ENCODE measurements at places on chromosomes 4 and X.

- DNase-seq: no peak
Measured at GRCh38 chr4:79666875-79667274, 258.8 kb upstream of the GK2 start.

GRCh38 chrX:55451626-55451989, 319 bp upstream of the MAGEH1 start:
- no peak for DNase-seq

GRCh38 chr4:106512706-106513105, 144.1 kb upstream of the GIMD1 start:
- no peak for DNase-seq

- DNase-seq: no peak
Measured at GRCh38 chr4:70874268-70875156, 27.7 kb upstream of the MOB1B start.

DNA sequence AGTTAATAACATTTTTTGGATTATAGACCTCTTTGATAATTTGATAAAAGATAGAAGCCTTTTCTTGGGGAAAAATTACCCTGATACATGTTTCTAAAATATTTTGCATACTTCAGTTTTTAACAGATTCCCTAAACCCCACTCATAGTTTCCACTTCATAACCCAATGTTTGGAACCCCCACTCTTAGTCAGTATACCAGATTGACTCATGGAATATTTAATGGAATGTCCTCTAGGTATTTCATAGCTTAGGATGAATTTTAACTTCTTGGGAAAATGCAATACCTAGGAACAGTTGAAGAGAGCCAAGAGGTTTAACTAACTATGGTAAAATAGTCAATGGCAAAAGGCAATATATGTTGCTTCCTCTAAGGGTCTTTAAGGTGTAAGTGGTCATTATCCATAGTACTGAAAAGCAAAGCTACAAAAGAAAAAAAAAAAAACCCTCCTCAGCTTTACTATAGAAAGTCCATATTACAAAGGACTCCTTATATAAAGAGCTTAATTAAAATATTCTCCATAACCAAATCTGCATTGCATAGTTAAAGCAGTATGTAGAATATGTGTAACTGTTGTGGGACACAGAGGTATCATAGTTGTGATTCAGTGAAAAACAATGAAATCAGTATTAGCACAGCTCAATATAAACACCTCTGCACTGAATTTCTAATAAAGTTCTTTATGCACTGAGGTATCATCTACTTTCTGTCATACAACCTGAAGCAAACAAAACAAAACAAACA, 159.9 kb downstream of the PCDH7 start:
- no peak for DNase-seq

GRCh38 chr4:140720387-140721304, 35.5 kb downstream of the TBC1D9 start:
- DNase-seq: no peak

- DNase-seq: no peak
Measured at GRCh38 chrX:46837558-46838485, 979 bp downstream of the RP2 start.

- DNase-seq: no peak
Measured at GRCh38 chr4:169148885-169149284, 121.9 kb downstream of the SH3RF1 start.

DNA sequence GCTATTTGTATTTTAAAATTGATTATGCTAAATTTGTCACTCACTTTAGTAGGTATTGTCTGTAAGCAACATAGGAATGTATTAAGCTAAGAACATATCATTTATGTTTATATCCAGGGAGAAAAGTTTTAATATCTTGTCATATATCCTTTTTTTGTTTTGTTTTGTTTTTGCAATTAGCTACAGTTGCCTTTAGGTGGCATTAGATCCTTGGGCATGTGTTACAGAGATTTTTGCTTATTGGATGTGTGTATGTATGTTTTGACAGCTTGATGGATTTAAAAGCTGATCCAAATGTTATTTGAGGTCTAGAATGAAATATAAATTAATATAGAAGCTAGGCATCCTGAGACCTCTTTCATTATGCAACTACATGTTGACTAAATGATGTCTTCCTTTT, 36.1 kb upstream of the OTUD4 start:
- no peak for DNase-seq

DNA sequence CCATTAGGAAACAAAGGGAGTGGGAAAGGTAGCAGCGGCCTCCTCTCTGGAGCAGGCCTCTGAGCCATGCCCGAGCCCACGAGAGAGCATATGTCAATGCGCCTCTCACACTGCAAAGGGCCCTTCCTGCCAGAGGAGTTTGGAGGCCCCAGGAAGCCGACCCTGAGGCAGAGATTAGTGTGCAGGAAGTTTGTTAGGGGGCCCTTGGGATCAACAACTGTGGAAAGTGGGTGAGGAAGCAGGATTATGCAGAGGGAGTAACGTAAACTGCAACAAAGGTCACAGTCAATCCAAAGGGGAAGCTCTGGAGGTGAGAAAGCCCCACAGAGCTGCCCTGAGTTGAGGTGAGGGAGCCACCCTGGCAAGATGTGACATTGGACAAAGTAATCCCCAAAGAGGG, 17.4 kb downstream of the RTL5 start:
- DNase-seq: no peak

- DNase-seq: no peak
Measured at GRCh38 chr4:137994853-137995252, 247.3 kb downstream of the SLC7A11 start.

GRCh38 chr4:11954093-11954492, 525.4 kb upstream of the HS3ST1 start:
- DNase-seq: no peak

GRCh38 chr4:87365348-87365747, 25.6 kb downstream of the HSD17B11 start:
- no peak for DNase-seq

- no peak for DNase-seq
Measured at GRCh38 chr4:41693629-41694028, 54.9 kb downstream of the PHOX2B start.

DNA sequence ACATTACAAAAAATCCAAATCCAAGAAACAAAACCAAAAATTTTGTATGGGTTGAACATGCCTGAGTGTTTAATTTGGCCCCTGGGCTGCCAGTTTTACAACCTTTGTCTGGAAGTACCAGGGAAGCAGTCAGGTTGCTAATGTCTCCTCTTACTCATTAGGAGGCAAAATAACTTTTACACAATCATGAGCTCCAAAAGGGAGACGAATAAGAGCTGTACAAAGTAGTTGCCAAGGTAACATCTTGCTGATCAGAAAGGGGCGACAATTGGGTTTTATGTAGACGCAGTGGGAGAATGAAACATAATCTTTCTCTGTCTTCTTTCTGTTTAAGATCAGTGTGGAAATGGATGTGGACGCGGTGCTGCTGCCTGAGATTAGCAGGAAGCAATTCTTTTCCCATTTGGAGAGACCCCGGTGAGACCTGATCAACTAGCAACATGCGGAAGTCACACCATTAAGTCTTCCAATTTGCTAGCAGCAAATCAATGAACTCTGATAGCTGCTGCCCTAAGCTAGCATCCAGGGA, 90.7 kb upstream of the IGFBP7 start:
- no peak for DNase-seq

GRCh38 chrX:113747274-113747973, 836.5 kb upstream of the HTR2C start:
- no peak for DNase-seq

GRCh38 chrX:131626681-131627296, 82.9 kb downstream of the OR13H1 start:
- no peak for DNase-seq

- DNase-seq: peak; percentile 33
Measured at GRCh38 chr4:5955201-5955821, 62.4 kb upstream of the CRMP1 start.

- DNase-seq: no peak
Measured at GRCh38 chrX:123487669-123488068, 245.2 kb downstream of the THOC2 start.

DNA sequence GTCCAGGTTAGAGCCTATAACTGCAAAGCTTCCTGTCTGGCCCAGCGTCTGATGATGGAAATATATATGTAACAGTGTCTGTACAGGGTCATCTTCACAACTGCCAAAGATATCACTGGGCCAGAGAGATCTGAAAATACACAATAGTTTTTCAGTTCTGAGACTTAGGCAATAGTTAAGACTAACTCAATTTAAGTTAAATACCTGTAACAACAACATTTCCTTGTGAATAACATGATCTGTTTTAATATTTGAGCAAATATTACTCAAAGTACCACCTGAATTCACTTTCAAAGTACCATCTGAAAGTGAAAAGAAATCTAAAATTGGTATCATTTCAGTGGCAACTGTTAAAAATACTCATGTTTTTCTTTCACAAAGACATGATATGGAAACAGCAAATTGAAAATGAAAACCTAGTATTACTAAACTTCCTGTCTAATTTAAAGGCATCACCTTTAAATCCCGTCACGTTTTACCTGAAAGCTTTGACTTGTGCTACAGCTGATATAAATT, 9.6 kb downstream of the ZAR1 start:
- no peak for DNase-seq

DNA sequence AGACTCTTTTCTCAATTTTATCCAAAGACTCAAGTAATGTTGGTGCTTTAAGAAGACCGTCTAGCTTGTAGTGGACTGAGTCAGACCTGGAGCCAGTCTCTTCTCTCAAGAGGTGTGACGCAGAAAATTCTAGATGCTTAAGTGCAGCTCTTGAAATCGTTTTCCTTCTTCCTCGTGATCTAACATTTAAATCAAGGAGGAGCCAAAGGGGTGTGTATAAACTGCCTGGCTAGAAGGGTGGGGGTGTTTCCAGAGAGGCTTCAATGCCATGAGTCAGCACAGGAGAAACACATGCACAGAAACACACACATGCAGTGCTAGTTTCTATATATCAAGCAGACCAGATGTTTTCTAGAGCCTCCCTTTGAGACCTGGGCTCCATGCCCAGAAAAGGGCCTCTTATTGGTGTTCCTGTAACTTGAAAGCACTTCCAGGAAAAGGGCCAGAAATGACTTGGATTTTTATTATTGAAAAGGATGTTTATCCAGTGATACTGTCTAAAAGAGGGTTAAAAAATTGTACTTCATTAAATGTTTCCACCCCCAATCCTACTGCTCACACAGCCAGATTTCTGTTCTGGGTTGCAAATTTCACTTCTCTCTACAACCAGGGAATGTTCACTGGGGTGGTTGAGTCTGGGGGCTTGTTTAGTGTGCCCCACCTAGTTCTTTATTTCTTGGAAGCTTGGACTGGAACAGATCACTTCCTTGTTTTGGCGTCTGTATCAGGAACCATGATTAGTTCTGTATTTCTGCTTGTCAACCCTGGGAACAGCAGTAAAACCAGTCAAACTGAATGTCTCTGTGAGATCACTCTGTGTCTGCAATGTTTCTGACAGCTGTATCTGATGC, at the start of gene CLIC2:
CLIC2 (minus strand) TSS at position 129 of the 851 bp plus-strand sequence. CDS start 187 bp downstream, outside the sequence.
- DNase-seq: no peak

DNA sequence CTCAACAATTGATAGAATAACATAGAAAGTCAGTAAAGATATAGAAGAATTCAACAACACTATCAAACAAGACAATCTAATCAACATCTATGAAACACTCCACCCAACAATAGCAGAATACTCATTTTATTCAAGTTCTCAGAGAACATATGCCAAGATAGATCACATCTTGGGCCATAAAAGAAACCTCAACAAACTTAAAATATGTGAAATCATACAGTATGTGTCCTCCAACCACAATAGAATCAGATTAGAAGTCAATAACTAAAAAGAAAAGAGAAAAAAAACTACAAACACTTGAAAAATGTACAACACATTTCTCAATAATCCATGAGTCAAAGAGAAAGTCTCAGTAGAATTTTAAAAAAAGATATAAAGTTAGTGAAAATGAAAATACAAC, 78.6 kb upstream of the LDB2 start:
- no peak for DNase-seq

DNA sequence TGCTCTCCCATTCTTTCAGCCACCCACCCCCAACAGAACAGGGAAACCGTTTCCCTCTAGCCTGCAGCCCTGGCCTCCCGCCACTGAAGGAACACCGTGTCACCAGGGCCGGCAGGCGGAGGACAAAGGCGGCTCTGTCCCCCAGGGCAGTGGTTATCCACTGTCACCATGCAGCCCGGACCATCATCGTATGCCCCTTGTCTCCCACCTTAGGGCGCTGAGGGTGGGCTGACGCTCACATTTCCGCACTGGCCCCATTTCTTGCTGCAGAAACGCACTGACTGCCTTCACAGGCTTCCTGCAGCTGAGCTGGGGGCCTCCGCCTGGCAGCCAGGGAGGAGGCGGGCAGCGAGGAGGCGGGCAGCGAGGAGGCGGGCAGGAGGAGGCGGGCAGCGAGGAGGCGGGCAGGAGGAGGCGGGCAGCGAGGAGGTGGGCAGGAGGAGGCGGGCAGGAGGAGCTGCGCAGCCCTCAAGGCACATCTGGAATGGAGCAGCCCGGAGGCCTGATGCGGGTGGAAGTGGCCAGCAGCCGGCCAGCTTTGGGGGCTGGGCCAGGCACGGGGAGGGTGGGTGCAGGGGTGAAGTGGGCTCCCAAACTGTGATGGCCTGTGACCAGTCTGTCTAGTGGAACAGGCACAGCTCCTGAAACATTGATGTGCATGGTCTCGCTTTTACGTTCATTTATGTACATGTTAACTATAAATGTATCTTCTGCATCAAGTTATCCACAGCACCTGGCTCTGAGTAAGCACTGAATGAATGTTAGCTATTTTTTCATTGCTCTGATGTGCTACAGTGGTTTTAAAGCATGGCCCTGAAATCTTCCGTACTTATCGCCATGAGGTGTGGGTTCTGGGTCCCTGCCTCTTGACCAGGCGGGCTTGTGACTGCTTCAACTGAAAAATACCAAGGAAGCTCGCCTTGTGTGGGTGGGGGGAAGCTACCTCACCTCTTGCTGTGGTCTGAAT, 20.6 kb upstream of the KIAA0232 start:
- DNase-seq: no peak

GRCh38 chr4:99855678-99856077, 38.5 kb downstream of the LAMTOR3 start:
- no peak for DNase-seq

DNA sequence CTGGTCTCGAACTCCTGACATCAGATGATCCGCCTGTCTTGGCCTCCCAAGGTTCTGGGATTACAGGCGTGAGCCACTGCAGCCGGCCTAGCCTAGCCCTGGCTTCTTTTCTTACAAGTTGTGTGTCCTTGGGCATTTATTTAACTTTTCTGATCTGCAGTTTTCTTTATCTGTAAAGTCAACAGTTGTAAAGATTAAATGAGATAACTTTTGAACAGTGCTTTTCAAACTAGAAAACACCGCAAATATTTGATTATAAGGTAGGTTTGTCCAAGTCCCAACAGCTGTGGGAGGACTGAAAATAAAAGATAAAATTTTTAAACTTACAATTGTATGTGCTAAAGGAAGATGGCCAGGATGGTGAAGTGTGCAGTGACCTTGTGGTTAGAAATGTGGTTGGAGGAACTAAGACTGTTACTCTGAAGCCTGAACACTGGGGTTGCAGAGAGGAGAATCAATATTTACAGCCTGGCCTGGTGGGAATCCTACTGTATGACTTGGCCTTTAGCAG, 44.8 kb downstream of the GSX2 start:
- no peak for DNase-seq
